ENCODE measurements at places on chromosomes 2 and 18. TPM values are rescaled to one million over a fixed set of nuclear protein-coding genes. Genes with fewer than 3 reads are reported as not detected.

DNA sequence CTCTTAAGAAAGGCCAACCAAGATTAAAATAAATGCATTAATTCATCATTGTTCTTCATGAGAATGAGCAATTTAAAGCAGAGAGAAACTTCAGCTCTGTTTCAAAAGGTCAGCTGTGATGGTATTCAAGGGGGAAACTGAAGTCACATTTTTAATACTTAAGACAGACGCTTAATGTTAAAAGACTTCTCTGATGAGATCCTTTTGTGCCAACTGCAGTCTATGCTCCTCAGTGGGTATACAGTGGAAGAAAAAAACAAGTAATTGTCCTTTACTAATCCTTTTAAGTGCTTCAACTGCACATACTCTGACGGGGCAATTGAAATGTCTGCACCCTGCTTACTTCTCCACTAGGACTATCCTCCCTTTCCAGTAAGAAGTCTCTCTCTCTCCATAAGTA is 309.7 kb downstream of the GULP1 start:
- DNase-seq: no peak

GRCh38 chr2:65456886-65457285 is 24.5 kb upstream of the SPRED2 start:
- no peak for DNase-seq

- DNase-seq: no peak
Measured at GRCh38 chr2:160076241-160076640, 13.8 kb upstream of the PLA2R1 start.

The RALB gene
- 35.1 TPM for total RNA-seq

The SPATA3 gene
- not detected for total RNA-seq
